Left forelimb (tissue), 1 donor: ENCODE measurements at places on chromosomes 3 and 15.

DNA sequence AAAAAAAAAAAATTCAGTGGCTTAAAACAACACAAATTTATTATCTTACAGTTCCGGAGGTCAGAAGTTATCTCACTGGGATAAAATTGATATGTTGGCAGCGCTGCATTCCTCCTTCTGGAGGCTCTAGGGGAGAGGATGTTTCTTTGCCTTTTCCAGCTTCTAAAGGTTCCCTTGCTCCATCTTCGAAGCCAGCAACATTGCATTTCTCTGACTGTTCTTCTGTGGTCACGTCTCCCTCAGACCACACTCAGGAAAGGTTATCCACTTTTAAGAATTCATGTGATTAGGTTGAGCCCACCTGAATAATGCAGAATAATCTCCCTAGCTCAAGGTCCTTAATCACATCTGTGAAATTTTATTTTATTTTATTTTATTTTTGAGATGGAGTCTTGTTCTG is 23.4 kb upstream of the ACAP2 start:
- no peak for DNase-seq

DNA sequence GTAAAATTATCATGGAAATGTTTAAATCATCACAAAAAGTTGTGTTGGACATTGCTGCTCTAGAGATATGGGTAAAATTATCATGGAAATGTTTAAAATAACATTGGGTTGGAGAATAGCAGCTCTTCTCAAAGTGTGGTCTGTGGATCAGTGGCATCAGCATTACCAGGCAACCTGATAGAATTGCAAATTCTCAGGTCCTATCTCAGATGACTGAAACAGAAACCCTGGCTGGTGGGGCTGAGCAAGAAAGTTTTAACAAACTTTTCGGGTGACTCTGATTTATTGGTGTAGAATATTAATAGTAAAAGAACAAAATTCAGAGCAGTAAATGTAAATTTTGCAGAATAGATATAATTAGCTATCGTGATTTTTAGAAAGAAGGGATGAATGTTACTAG is 28.9 kb downstream of the NXPE3 start:
- no peak for DNase-seq

DNA sequence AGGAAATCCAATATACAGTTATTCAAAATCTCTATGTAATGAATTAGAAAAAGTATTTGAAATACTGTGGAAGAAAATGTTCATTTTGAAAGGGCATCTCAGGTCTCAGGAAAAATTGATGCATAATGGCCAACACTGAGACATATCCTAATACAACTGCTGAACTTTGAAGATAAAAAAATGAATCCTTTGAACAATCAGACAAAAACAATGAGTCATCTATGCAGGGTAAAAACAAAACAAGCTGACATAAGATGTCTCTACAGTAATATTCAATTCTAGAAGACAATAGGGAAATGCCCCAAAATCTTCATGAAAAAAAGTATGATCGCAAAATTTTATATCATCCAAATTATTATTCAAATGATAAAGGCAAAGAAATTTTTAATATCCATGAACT is 34.0 kb upstream of the ZNF280D start:
- DNase-seq = no peak

DNA sequence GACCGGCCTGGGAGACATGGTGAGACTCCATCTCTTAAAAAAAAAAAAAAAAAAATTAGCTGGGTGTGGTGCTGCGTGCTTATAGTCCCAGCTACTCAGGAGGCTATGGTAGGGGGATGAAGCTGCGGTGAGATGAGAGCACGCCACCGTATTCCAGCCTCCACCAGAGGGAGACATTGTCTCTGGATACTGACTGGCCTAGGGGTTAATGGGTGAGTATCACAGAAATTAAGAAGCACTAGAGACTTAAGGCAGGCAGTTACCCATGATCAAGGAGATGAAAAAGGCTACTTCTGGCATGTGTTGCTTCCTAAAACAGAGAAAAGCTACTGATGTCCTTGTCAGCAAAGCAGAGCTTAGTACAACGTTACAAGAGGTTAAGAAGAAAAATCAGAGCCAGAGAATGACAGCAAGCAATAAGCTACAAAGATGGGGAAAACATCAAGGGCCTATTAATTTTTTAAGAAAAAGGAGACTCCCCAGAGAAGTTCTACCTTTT is 8.6 kb downstream of the TFRC start:
- DNase-seq = peak; percentile 70

- DNase-seq = no peak
Measured at GRCh38 chr15:88736204-88736603, 67.0 kb upstream of the ACAN start.

- no peak for DNase-seq
Measured at GRCh38 chr3:99576904-99577559, 61.4 kb upstream of the COL8A1 start.

DNA sequence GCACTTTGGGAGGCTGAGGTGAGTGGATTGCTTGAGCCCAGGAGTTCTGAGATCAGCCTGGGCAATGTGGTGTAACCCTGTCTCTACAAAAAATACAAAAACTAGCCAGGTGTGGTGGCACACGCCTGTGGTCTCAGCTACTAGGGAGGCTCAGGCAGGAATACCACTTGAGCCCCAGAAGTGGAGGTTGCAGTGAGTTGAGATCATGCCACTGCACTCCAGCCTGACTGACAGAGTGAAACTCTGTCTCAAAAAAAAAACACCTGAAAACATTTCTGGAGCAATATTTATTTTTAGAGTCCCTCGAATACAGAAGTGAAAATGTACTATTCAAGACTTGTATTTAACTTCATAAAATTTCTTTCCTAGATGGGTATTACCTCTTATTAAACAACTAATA is 4.6 kb downstream of the SPCS1 start:
- no peak for DNase-seq

GRCh38 chr15:101064795-101065569 is 145.8 kb downstream of the LRRK1 start:
- no peak for DNase-seq

GRCh38 chr15:100831467-100831866 is 48.2 kb upstream of the ALDH1A3 start:
- DNase-seq = no peak

- DNase-seq = no peak
Measured at GRCh38 chr3:13647298-13648059, 98.6 kb downstream of the FBLN2 start.
